Adipocyte (in vitro differentiated cells): ENCODE measurements at places on chromosomes 3 and 15.

- DNase-seq, result no peak
These were observed 26.0 kb upstream of the SEC62 start for GRCh38 chr3:169940470-169941181.

- DNase-seq, result peak; percentile 84
These were observed 39.4 kb upstream of the LMOD3 start for GRCh38 chr3:69161587-69162307.

DNA sequence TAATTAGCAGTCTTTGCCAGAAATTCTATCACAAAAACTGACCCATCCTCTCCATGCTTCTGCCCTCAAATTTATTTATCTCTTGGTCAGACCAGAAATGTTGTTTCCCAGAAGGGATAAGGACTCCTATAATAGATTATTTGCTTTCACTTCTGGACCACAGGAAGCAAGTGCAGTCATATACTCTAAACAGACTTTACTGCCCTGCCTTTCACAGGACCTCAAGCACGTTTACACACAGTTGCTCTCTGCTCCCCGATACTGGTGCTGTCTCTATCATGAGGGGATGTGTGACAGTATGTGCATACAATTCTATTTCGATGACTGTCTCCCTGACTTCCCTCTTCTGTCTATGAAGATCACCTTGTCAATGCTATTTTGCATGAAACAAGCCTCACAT lies 205.5 kb upstream of the TGFBR2 start:
- no peak for DNase-seq

DNA sequence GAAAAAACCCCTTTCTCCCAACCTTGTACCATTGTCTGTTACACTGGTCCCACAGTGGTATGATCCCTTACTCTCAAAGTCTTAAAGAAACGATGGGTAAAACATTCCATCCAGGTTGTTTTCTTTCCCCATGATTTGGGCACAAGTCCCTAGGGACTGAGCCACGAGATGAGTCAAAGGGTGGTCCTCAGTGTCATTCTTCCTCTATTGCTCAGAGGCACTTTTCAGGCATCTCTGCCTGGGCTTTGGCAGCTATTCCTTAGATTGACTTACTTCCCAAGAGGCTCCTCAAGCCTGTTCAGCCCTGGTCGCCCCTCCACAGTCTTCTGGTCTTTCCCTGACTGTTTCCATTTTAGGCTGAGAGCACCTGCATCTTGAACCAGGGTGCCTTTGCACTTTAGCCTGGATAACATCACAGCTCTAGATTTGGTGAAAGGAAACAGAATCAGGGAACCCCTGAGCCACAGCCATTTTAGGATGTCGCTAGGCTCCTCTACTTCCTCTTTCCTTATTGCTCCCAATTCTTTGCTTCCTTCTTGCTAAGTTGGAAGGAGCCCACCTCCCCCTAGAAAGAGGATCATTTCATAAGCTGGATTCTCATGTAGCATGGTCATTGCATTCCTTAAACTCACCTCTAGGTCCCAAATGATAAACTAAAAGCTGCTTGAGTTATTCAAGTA lies 131.0 kb upstream of the TPRG1 start:
- DNase-seq, result no peak

DNA sequence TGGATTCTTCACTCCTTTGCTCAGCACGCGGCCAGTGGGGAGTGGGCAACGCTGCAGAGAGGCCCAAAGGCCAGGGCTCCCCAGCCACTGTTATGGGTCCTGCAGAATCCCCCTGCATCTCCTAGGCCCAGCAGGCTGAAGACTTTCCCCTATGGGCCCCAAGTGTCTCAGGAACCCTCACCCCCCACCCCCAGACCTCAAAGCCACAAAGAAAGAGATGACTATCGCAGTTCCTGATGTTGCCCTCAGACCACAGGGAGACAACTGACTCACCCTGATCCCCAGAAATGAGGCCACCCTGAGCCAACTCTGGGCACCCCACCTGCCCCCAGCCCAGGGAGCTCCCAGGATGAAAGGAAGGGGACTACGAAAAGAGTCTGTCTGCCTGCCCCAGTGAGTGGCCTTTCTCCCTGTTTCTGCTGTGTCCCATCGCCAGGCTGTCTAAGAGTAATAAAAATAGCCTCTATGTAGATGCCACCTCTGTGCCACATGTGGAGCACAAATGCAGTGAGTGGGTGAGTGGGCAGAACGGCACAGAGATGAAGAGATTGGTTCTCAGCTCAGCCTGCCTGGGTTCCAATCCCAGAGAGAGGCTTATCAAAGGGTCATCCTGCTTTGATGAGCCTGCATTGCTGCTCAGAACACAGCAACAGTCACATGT lies 283.0 kb downstream of the UACA start:
- no peak for DNase-seq

GRCh38 chr15:50979041-50979440 lies 70.6 kb downstream of the AP4E1 start:
- DNase-seq, result no peak

GRCh38 chr15:77327168-77327567 lies 92.7 kb downstream of the PEAK1 start:
- peak; percentile 31 for DNase-seq

DNA sequence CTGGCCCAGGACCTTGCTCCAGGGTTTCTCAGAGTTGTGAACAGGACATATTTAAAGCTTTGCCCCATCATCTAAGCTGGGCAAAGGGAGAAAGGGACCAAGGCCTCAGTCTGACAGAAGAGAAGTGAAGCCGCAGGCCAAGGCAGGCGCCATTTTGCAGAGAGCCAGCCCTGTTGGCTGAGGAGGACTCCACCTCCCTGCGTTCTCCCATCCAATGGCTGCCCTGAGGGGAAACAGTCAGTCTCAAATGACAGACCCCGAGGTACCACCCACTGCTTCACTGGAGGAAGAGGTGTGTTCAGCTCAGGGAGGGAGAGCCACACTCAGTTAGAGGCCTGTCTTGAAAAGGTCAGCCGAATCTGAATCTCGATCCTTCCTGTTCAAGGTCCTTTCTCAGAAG lies 86.1 kb downstream of the ADAMTS17 start:
- no peak for DNase-seq

DNA sequence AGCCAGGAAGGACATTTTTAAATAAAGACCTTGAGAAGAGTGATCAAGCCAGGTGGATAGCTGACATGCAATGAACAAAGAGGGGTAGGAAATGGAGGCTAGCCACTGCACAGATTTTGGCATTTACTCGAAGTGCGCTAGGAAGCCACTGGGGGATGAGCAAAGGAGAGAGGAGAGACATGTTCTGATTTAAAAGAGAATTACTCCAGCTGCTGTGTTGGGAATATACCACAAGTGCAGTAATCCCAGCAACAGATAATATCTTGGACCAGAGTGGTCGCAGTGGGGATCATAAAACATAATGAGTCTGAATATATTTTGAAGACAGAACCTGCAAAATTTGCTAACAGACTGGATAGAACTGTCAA lies 19.9 kb downstream of the KPNA4 start:
- DNase-seq, result no peak

GRCh38 chr3:195609229-195609628 lies 25.5 kb upstream of the APOD start:
- no peak for DNase-seq

GRCh38 chr3:50130436-50130835 lies 24.7 kb upstream of the SEMA3F start:
- no peak for DNase-seq

DNA sequence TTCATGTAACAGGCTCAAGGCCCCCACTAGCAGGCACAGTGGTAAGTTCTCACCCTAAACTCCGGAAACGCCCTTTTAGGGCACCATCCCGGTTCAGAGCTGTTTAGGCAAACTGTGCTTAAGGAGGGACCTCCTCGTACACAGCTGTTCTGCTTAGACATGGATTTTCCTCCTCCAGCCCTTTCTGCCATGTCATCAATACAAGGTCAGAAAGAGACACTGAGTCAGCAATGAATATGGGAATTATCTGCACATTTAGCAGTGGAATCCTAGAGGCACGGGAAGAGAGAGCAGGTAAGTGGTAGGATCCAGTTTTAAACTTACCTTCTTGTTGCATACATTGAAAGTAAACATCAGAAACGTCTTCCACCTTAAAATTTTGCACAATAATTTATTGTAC lies 107.3 kb downstream of the KCNAB1 start:
- no peak for DNase-seq

- no peak for DNase-seq
These were observed 207.0 kb upstream of the NSMCE3 start for GRCh38 chr15:29476503-29477080.

DNA sequence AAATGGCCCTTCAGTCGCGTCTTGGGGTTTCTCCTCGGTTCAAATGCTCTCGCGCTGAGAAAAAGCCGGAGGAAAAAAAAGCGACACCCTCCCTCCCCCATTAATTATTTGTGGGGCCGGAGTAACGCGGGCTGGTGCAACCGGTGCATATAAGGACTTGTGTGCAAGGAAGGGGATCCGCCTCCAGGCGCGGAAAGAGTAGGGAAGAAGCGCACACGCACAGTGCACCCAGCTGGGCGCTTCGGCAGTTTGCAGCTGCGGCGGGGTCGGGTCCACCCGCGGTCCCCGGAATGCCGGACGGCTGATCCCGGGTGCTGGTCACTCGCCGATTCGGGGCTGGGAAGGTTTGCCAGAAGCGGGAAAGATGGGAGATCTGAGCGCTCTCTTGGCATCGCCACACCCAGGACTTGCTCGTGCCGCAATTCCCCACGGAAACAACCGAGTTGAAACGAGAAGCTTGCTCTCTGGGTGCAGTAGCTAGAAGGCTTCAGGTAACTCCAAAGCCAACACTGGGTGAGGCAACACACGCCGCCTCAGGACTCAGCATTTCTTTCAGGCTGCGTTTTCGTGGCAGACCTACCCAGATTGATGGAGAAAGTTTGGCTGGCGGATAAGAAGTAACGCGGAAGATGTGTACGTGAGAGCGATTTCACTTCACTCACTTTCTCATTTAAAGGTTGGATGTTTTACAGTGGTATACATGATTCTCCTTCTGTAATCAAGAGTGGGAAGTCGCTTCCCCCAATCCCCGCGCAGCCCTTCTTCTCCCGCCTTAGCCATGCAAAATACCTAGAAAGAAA lies 720 bp upstream of the TNIK start:
- peak; percentile 56 for DNase-seq

GRCh38 chr15:60721257-60721626 lies 242.3 kb upstream of the ICE2 start:
- peak; percentile 22 for DNase-seq

- DNase-seq, result no peak
These were observed 222.7 kb downstream of the EFHB start for GRCh38 chr3:19711160-19711782.
